Activated naive CD8-positive, alpha-beta T cell treated with anti-CD3 and anti-CD28 coated beads for 36 hours (primary cell): ENCODE measurements at places on chromosomes 2 and 18. TPM values are rescaled to one million over a fixed set of nuclear protein-coding genes. Genes with fewer than 3 reads are reported as not detected.

Gene STARD6
- not detected for total RNA-seq

DNA sequence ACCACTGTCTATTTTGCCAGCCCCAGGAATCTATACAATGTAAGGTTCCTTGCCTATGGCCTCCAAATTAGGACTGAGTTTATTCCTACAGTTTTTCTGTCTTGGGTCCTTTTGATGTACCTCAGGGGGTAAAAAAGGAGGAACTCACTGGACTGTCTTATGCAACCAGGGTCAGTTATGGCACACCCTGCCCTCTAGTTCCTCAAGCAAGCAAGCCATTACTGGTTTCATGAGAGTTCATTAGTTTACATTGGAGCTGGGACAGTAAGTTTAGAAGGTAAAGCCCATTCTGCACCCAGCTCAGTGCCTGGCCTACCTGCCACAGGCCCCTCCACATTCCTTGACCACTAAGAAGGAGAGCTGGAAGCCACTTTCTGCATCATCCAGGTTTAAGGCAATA, 68.7 kb upstream of the WIPF1 start:
- DNase-seq, result no peak

Gene HMSD
- total RNA-seq, result 1.8 TPM

- no peak for DNase-seq
These were observed 57.8 kb downstream of the TWIST2 start for GRCh38 chr2:238905644-238906043.

Gene PSMG2
- total RNA-seq, result 125 TPM

DNA sequence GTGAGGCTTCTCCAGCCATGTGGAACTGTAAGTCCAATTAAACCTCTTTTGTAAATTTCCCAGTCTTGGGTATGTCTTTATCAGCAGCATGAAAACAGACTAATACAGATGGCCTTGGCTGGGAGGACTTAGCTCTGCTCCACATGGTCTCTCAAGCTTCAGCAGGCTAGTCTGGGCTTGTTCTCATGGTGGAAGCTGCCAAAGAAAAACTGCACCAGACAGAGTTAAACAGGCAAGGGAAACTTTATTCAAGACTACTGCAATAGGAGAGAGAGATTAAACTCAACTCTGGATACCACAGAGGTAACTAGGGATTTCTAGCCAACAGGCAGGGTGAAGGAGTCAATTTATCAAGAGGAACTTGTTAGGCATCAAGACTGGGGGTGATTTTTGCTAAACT, 142.1 kb downstream of the CABLES1 start:
- DNase-seq, result no peak

- no peak for DNase-seq
These were observed 119.5 kb upstream of the ZFP36L2 start for GRCh38 chr2:43345872-43346271.

- no peak for DNase-seq
These were observed 140.3 kb downstream of the NDUFA10 start for GRCh38 chr2:239884875-239885274.

DNA sequence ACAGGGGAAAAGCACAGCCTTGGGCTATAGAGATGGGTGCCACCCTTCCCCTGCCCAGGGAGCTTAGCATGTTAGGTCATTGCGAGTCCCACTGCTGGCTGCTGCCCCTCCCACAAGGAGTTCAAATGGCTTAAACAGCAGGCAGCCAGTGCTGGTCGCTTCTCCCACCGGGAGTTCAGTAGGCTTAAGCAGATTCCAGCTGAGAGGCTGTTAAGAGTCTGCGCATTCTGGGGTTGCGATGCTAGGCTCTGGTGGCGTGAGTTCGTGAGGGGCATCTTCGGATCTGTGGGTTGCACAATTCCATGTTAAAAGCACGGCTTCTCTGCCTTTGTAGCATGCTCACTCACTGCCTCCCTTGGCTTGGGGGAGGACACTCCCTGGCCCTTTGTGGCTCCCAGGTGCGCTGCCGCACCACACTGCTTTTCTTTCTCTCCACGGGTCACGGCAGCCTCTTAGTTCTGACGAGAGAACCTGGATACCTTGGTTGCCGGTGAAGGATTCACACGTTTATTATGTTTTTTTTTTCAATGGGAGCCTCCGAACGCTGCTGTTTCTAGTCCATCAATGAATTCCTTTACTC, 93.2 kb downstream of the UNC80 start:
- no peak for DNase-seq

- DNase-seq, result no peak
These were observed 989 bp downstream of the STAM2 start for GRCh38 chr2:152174574-152174973.

DNA sequence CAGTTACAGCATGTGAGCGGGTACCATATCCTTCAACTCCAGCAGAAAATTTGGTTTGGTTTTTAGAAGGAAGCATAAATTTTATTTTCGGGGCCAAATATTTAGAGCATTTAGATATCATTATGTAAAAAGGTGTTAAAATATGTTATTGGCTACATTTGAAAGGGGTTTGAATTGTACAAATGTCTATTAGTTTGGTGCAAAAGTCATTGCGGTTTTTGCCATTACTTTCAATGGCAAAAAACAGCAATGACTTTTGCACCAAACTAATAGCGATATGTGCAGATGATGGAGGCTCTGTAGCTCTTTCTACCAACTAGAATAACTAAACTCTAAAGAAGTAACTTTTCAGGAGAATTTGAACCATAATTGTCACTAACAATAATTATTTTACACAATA, 1666.2 kb upstream of the SLC39A10 start:
- DNase-seq, result no peak

- no peak for DNase-seq
These were observed 1.5 kb upstream of the BOLA3 start for GRCh38 chr2:74149247-74149525.

Gene DNAH6
- 0.54 TPM for total RNA-seq

DNA sequence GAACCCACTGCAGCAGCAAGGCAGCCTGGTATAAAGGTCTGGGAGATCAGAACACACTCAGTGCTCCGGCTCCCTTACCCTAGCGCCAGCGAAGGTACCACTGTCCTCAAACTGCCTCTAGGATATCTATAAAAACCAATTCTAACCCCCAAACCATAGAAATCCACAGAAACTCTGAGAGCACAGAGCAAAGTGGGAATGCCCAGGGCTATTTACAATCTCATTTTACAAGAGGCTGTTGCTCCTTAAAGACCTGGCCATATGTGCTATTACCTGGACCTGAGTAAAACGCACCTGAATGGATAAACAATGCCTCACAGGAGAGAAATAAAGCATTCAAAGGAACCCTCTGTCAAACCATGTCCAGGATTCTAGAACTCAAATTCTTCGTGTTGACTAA, 4.3 kb downstream of the STK39 start:
- no peak for DNase-seq
